Stimulated activated CD4-positive, alpha-beta T cell treated with anti-CD3 and anti-CD28 coated beads, Interleukin-12 subunit alpha, Interleukin-12 subunit beta, amount 100 ng/mL, for 4 hours (primary cell): ENCODE measurements at places on chromosomes 13 and 19.

GRCh38 chr19:30175987-30176386, 196.2 kb upstream of the ZNF536 start:
- DNase-seq = no peak

- DNase-seq = no peak
Observed at GRCh38 chr19:30681162-30682100, 309.2 kb downstream of the ZNF536 start.

- DNase-seq = no peak
Observed at GRCh38 chr19:40322951-40323615, 25.1 kb downstream of the C19orf47 start.

GRCh38 chr19:46413262-46414031, at the start of gene CCDC8:
Gene CCDC8, minus strand, starts transcription at chr19:46413564. Its CDS starts 754 bp downstream, at chr19:46412810.
- no peak for DNase-seq

GRCh38 chr13:42113478-42113877, 65.0 kb downstream of the DGKH start:
- no peak for DNase-seq

DNA sequence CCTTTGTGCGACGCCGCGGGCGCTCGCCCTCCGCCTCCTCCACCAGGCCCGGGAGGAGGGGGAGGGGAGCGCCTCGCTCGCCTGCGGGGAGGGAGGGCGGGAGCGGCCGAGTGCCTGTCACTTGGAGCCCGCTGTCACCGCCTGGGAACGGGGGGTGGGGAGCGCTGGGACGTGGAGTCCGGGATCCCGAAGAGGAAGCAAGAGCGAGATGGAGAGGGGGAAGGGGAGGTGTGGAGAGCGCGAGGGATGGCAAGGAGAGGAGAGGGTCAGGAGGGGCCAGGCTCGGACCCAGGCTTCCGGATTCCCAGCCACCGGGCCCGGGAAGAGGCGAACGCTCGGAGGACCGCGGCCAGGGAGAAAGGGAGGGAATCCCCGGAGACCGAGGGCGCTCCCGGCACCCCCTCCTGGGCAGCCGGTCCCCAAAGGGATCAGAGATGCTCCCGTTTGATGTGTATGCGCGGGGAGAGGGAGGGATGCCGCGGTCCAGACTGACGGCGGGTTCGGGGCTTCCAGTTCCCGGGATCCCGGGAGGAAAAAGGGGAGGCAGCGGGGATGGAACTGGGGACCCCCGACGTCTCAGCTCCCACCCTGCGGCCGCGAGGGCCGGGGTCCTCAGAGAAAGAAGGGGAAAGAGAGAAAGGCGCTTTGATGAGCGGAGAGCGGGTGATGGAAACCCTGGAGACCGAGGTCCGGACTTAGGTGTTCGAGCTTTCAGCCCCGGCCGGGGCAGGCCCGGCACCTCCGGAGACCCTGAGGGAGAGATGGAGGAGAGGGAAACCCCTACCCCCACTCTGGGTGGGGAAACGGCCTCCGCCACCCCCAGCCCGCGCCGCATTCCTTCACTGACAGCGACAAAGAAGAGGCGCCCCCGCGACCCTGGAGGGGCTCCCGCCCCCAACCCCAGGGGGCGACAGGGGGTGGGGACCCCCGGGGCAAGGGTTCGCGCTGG, 4.7 kb upstream of the DPF1 start:
- DNase-seq = no peak

DNA sequence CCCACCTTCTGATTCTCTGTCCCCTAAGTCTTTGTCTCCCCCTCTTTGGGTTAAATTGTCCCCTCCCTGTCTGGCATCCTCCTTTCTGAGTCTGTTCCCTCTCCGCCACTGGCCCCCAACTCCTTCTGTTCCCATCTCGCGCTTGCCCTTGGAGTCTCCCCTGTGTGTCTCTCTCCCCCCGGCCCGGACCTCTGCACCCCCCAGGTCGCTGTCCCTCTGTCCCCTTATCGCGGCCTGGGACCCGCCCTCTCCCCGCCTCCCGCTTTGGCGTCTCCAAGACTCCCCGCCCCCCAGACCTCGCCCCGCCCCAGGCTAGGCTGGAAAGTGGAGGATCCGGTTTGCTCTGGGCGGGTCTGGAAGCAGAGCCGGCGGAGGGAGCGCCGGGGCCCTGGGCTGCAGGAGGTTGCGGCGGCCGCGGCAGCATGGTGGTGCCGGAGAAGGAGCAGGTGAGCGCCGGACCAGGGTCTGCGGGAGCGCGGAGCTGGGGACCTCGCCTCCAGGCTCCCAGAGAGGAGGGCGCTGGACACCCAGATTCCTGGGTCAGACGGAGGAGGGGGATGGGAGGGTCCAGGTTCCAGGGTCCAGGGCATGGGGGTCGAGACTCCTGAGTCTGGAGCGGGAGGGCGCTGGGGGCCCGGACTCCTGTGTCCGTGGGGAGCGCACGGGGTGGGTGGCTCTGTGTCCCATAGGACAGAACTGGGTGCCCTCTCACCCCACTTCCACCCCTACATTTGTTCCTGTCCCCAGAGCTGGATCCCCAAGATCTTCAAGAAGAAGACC, at the start of gene TRPM4:
Gene TRPM4, plus strand, starts transcription at position 348 of the 780 bp plus-strand sequence. Its CDS starts 75 bp downstream, at position 423.
- DNase-seq = peak; percentile 52

- DNase-seq = no peak
Observed at GRCh38 chr19:55591555-55591954, 7.8 kb downstream of the FIZ1 start.

GRCh38 chr13:41520016-41520659, 62.8 kb downstream of the RGCC start:
- DNase-seq = no peak

- DNase-seq = no peak
Observed at GRCh38 chr13:49821216-49822009, 28.9 kb upstream of the KPNA3 start.

- no peak for DNase-seq
Observed at GRCh38 chr19:10642473-10643171, 11.5 kb upstream of the ILF3 start.

- peak; percentile 89 for DNase-seq
Observed at GRCh38 chr19:46856062-46857022, 4.5 kb upstream of the ARHGAP35 start.

- no peak for DNase-seq
Observed at GRCh38 chr13:27404680-27405079, 19.7 kb upstream of the GTF3A start.

DNA sequence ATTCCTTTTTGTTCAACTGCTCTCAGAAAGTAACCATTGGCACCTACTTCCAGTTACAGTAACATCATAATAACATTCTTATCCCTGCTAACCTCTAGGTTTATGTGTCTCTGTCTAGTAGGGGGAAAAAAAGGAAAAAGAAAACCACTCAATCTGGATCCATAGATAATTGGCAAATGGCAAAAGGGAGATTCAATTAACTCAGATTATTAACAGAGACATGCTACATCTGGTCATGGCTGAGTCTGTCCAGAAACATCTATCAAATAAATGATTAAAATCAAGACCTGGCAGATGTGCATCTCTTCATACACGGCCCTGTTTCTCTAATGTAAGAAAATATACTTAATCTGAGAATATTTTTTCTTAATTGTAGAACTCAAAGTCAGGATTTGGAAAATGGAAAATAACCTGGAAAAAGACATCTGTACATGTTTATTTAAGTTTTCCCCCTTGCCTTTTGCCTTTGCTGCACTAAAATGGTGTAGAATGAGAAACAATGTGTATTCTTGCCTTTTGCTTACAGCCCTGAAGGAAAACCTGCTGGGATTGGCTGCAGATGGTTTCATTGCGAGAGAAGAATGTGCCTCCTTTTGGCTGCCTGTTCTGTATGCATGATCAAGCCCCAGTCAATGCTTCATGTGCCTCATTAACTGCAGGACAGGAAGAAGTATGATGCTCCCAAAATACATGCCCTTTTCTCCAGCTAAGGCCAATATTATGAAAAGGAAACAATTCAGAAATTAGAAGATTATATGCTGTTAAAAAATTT, 921.6 kb upstream of the PCDH20 start:
- DNase-seq = no peak

DNA sequence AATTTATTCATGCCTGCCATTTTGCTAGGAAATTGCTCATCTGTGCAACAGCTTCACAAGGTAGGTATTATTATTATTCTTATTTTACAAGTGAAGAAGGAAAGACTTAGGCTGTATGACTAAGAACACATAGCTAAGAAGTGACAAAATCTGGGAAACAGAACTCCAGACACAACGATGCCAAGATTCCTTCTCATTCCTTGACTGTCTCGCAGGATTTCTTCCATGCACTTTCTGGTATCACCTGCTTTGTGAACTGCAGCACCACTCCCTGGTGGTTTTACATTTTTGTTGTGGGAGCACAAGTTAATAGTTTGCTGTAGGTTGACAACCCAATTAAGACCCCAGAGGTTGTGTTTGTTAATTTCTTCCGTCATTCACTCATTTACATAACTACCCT, 188.5 kb downstream of the LACC1 start:
- no peak for DNase-seq

- no peak for DNase-seq
Observed at GRCh38 chr19:45793178-45793564, 526 bp upstream of the DMWD start.

- no peak for DNase-seq
Observed at GRCh38 chr13:40993987-40994386, 25.1 kb downstream of the ELF1 start.

- DNase-seq = no peak
Observed at GRCh38 chr19:57941593-57941992, 5.9 kb downstream of the ZNF256 start.

DNA sequence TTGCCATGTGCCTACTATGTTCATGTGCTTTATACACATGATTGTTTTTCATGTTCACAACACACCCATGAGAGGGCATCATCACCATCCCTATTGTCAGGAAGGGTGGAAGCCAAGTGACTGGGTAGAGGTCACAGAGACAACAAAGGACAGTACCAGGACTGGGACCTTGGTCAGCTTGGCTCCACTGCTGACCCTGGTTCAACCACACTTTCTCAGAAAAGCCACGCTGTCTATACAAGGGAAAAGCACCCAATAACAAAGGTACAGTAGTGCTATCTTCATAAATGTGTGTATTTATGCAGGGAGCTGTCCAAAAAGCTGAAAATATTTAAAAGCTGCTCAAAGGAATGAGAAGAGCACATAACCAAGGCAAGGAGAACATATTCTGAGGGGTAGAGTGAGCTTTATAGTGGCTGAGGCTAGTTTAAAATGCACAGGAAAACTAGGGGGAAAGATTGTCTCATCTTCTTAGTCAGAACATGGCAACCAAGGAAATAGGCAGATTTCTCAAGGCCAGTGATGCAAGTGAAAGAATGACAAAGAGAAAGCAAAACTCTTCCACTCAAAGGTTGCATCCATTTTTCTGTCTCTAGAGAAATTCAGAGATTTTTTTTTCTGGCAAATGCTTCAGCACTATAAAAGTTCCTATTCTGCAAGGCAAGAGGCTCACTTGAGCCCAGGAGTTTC, 415.0 kb downstream of the FOXO1 start:
- no peak for DNase-seq

- DNase-seq = no peak
Observed at GRCh38 chr19:33902802-33903488, 106.3 kb downstream of the KCTD15 start.

DNA sequence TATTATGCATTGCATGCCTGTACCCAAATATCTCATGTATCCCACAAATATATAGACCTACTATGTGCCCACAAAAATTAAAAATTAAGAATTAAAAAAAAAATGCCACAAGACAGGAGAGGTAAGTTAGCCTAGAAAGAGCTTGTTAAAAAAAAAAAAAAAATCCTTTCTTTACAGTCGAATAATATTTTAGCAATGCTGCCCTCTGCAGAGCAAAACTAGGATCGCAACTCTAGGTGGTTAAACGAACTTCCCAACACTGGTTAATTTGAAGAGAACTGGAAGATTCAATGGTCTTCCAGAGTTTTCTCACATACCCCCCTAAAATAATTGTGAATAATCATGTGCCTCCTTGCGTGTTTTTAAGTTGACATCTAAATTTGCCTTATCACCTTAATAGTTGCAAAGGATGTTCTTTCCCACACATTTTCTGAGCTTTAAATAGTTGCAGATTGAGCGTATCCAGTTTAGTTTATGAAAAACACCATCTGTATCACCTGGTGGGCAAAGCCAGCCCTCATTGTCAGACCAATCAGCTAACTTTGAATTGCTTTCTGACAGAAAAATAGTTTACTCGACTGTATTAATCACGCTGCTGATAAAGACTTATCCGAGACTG, 47.4 kb upstream of the RCBTB2 start:
- DNase-seq = peak; percentile 70

- no peak for DNase-seq
Observed at GRCh38 chr13:110240352-110240751, 66.6 kb downstream of the COL4A1 start.

DNA sequence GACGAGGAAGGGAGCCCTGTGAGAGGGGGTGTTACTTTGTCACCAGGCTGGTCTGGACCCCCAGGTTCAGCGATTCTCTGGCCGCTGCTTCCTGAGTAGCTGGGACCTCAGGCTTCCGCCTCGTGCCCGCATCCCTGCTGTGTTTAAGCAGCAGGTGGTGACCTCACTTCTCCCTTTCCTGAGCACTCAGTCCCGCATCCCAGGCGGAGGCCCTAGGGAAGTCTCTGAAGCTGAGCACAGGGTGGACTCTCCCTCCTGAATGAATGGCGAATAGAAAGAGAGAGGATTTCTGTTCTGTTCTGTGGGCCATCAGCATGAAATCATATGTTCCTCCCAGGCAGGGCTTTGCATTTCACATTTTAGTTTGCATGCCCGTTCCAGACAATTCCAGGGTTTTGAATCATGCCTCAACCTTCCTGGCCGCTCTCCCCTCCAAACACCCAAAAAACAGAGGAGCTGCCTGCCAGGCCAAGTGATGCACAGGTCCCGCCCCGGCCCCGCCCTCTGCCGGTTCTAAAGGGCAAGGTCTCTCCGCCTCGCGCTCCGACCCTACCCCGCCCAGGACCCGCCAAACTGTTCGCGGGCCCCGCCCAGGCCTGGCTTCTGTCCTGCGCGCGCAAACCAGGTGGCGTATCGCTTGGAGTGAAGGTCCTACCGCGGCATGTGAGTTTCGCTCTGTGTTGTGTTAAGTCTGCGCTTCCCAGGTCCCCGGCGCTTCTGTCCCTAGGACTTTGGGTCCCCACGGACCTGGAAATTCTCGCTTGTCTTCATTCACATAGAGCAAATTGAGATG, 35.1 kb upstream of the ZNF808 start:
- DNase-seq = no peak

DNA sequence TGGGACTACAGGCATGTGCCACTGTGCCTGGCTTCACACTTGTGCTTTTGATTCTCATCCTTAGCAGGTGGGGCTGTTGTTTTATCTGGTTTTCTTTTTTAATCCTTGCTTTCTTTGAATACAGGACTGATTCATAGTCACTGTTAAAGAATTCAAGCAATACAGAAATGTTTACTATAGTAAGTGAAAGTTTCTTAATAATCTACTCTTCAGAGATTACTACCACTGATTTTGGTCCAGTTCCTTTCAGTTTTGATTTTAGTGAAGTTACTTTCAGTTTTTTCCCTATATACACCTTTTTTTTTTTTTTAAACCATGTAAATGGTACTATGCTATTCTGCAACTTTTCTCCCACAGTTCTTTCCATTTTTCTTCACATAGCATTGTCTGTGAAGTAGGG, 53.6 kb downstream of the GATAD2A start:
- DNase-seq = no peak
